Activated CD8-positive, alpha-beta memory T cell treated with anti-CD3 and anti-CD28 coated beads, Interleukin-2, amount 10 ng/mL, durations not matched to agents 7 days and 5 days (primary cell): ENCODE measurements at places on chromosomes 3 and 15. TPM values are rescaled to one million over a fixed set of nuclear protein-coding genes. Genes with fewer than 3 reads are reported as not detected.

Gene NOX5
- 0.06 TPM for total RNA-seq

- H3K27ac ChIP-seq: no peak overlapping the region
- H3K4me1 ChIP-seq: no peaks in the 10 kb centered on the region
- H3K36me3 ChIP-seq: no peaks in the 10 kb centered on the region
- H3K27me3 ChIP-seq: no peaks in the 10 kb centered on the region
Measured at GRCh38 chr15:53716909-53717876, 42.3 kb downstream of the WDR72 start.

GRCh38 chr15:34709866-34710265, 44.9 kb downstream of the GJD2 start:
- peaks cover 43% of the 10 kb centered on the region for H3K27me3 ChIP-seq
- no peak overlapping the region for H3K4me3 ChIP-seq
- no peak overlapping the region for H3K27ac ChIP-seq
- H3K36me3 ChIP-seq: no peaks in the 10 kb centered on the region
- no peak for DNase-seq
- no peaks in the 10 kb centered on the region for H3K4me1 ChIP-seq

DNA sequence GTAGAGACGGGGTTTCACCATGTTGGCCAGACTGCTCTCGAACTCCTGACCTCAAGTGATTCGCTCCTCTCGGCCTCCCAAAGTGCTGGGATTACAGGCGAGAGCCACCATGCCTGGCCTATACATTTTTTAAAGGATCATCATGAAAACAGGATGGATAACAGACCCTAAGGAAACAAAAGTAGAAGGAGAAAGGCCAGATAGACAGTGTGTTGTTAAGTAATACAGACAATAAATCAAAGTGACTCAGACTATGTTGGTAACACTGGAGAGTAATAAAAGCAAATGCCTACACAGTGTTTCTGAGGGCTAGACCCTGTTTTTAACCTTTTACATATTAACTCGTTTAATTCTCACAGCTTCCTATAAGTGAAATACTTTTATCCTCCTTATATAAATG, 133.8 kb upstream of the MCTP2 start:
- no peak for DNase-seq
- peaks cover 10% of the 10 kb centered on the region for H3K27me3 ChIP-seq
- no peak overlapping the region for H3K27ac ChIP-seq
- no peak overlapping the region for H3K4me3 ChIP-seq

DNA sequence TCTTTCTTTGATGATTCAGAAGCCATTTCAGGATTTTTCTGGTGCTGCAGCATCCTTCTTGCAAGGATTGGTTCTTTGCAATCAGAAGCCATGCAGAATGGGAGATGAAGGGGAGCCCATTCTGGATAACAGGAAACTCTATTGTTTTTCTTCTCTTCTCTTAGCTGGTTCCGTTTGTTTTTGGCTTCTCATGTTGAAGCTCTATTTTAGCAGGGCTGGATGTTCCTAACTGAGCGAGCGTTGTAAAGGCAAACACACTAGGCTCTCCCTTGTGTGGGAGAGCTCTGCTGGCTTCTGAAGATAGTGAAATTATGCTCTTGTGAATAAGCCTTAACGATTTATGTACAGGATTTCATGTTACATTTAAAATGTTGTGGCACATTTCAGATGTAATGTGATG, 8.3 kb downstream of the CACNA1D start:
- H3K36me3 ChIP-seq: no peaks in the 10 kb centered on the region
- DNase-seq: no peak
- H3K27me3 ChIP-seq: peaks cover 42% of the 10 kb centered on the region
- H3K4me3 ChIP-seq: no peak overlapping the region

GRCh38 chr15:49752517-49752916, 131.7 kb downstream of the DTWD1 start:
- H3K36me3 ChIP-seq: no peaks in the 10 kb centered on the region
- H3K27me3 ChIP-seq: peaks cover 20% of the 10 kb centered on the region
- H3K4me3 ChIP-seq: no peak overlapping the region
- no peaks in the 10 kb centered on the region for H3K4me1 ChIP-seq
- H3K27ac ChIP-seq: no peak overlapping the region
